NCI-H748 treated with DMSO at 0.1 percent for 48 hours (cell line): ENCODE measurements at places on chromosomes 4 and X.

DNA sequence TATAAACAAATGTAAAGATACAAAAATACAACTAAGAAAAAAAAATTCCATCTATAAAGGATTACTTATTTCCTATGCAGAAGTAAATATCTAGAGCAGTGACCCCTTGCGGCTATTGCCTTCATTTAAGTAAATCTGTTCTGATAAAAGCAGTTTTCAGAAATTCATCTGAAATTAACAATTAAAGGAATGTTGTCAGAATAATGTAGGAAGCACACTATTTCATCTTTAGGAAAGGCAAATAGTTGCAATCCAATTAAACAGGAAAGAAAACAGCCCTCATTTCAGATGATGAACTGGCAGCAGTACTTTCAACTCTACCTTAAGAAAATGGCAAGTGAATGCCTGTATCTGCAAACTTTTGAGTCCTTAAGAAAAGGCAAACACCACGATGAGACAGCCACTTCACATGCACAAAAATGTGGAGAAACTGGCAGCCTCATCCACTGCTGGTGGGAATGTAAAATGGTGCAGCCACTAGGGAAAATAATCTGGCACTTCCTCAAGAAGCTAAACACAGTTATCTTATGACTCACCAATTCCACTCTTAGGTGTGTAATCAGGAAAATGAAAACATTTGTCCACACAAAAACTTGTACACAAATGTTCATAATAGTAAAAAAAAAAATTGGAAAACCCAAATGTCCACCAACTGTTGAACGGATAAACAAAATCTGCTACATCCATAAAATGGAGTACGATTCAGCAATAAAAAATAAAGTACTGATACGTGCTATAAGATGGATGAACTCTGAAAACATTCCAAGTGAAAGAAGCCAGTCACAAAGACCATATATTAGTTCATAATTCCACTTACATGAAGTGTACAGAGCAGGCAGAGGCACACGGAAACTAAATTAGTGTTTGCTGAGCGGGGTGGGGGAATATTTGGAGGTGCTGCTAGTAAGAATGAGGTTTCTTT is 2.0 kb upstream of the THAP9 start:
- no peak for DNase-seq

GRCh38 chr4:4182835-4183568 is 43.7 kb downstream of the OTOP1 start:
- DNase-seq: no peak

GRCh38 chr4:161496-162284 is 37.4 kb downstream of the ZNF718 start:
- DNase-seq: no peak

GRCh38 chr4:74228691-74229640 is 71.0 kb downstream of the MTHFD2L start:
- peak; percentile 10 for DNase-seq

DNA sequence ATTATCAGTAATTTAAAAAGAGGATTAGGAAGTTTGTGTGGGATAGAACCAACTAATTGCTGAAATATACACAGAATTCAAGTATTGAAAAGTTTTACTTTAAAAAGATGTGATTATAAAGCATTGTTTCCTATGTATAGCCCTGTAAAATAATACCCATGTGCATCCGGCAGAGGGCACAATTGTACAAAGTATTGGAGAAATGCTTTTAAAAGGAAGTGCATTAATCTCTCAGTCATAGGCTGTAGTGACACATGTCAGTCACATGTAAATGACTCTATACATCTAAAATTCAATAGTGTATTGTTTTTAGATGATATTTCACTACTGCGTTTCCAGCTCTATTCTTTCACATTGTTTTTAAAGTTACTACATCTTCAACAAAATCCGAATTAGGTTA is 9.7 kb upstream of the GEMIN8 start:
- DNase-seq: peak; percentile 28
